ENCODE measurements at places on chromosomes 16 and 17.

DNA sequence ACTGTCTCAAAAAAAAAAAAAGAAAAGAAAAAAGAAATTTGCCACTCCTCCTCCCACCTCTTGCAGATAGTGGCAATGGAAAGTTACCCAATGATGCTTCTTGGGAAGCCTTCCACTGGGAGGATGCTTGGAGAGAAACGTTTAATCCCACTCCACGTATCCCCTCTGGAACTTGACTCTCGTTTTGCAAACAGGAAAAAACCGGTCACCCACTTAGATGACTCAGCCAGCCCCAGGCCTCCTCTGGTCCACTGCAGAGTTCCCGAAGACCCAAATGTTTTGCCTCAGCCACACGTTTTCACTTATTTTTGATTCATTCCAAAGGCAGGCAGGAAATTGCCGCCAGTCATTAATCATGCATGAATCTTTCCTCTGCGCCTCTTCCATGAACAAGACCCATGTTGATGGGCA, 9.3 kb upstream of the TNFRSF17 start:
- peak; percentile 96 for DNase-seq

GRCh38 chr17:36463916-36464764, 22.3 kb upstream of the ZNHIT3 start:
- peak; percentile 38 for DNase-seq

DNA sequence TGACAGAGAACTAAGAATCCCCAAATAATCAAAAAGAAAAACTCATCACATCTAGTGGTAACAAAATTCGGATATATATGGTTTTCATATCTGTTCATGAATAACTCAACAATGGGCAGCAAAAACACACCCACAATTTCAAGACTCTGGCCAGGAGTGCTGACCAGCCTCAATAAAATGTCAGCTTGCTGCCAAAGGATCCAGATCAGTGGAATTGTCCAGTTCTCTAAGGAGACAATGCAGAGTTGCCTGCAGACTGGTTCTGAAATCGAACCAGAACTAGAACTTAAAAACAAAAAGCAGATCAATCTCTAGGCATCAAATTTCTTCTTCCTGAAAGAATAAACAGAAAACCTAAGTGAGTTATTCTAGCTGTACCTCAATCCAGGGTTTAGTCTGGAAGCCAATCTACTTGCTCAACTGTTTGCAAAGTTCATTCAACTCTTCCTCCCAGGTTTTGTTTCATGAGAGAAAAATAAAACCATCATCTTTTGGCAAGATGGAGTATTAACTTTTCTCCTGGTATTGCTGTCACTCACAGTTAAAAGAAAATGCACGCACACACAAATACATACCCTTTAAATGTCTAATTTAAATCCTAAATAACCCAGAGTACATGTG, 61.0 kb downstream of the CFDP1 start:
- DNase-seq: no peak

GRCh38 chr16:24890746-24891145, 45.0 kb downstream of the SLC5A11 start:
- DNase-seq: no peak

DNA sequence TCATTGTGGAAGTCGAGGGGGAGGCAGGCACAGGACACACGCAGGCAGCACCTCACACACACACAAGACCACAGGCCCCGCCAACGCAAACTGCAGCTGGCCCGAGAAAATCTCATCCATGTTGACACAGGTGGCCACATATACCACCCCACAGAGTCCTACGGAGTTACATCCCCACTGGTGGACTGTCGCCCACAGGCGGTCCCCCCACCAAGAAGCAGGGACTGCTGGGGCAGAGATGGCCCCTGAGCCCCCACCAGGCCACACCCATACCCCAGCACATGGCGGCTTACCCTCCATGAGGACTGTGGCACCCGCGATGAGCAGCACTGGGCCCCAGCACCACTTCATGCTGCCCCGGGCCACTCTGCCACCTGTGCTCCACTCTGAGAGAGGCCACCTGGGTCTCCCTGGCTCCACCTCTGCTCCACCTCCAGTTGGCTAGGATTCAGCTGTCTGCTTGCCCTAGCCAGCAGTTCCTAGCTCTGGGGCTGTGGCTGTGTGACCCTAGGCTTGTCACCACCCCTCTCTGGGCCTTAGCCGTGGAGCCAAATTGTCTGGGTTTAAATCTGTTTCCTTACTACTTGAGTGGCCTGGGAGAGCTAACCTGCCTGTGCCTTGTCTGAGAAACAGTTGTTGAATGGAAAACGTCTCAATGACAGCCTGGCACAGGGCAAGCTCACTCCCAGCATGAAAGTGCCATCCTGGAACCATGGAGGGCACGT, at the start of gene PRSS53:
Gene PRSS53 (minus strand): TSS at position 485 of the 725 bp plus-strand sequence. CDS start 134 bp downstream, at position 351.
- DNase-seq: no peak

DNA sequence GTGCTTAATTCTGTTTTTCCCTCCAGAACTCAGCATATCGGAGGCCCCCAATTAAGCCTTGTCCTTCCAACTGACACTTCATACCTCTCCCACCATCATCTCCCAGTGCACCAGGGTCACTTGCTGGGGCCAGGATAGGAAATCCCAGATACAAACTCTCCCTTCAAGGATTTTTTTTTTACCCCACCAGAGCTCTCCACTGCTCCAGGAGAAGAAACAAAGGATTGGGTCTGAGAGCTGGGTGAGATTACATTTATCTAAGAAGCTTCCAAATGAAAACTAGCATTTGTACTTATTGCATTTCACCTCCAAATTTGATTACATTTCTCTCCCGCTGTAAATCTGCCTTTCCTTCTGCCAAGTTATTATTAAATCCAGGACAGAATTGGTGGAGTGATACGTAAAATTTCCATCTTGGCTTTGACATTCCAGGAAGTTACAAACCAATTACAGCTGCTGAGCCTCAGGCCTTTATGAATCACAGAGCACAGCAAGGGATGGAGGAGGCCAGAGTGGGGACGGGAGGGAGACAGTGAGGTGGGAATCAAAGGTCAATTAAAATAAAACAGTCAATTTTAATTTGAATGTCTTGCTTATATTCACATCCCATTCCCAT, 123.5 kb downstream of the USP31 start:
- DNase-seq: peak; percentile 4

GRCh38 chr16:73028263-73028662, 19.7 kb downstream of the ZFHX3 start:
- no peak for DNase-seq

DNA sequence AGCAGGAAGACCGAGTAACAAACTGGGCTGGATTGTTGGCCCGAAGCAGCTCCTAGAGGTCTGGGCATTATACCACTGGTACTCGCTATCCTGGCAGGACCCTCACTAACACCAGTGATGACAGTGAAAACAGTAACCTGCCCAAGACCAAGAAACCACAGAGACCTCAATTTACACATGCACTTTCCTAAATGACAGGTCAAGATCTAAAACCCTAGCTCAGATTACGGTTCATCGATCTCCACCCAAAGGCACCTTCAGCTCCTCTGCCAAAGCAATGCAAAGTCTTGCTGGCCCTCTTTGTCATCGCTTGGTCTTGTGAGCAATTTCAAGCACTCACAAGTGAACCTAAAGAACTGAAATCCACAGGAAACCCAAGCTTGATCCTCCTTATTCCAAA, 1.5 kb downstream of the PIP4K2B start:
- DNase-seq: no peak

DNA sequence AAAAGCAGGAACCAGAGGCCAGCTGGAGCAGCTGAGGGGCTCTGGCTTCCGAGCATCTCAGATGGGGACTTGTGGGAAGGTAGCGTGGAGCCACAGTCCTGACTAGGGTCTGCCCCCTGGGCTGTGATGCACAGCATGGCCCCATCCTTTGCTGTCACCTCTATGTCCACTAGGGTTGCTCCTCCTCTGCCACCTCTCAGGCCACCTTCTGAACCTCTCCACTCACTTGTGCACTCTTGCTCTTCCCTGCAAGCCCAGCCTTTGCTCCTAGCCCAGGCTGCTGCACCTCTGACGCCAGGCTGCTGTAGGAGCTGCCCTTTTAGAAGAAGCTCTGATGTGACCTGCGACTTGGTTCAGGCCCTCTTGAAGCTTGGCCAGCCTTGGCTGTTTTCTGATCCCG, 24.3 kb upstream of the SMPD3 start:
- DNase-seq: no peak

DNA sequence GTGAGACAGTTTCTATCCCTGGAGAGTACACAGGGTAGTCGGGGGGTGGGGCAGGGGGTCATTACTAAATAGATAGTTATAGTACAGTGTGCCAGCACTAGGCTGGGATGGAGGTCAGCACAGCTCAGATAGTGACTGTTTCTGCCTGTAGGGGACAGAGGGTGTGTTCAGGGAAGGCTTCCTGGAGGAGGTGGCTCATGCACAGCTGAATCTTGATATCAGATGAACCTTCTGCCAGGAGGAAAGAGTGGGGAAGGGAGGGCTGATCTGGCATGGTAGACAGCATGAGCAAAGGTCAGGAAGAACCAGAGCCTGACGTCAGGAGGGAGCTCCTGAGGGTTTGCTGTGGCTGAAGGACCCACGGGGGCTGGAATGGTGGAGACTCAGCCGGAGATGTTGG, 56.6 kb downstream of the OR1D5 start:
- no peak for DNase-seq

All from fibroblast of skin of left quadriceps (primary cell).